ENCODE measurements at places on chromosomes 1 and 21. TPM values are rescaled to one million over a fixed set of nuclear protein-coding genes. Genes with fewer than 3 reads are reported as not detected.
A peak's percentile ranks its signal among the peaks of the same experiment; 100 is the strongest.

The LIN28A gene
- total RNA-seq = not detected

DNA sequence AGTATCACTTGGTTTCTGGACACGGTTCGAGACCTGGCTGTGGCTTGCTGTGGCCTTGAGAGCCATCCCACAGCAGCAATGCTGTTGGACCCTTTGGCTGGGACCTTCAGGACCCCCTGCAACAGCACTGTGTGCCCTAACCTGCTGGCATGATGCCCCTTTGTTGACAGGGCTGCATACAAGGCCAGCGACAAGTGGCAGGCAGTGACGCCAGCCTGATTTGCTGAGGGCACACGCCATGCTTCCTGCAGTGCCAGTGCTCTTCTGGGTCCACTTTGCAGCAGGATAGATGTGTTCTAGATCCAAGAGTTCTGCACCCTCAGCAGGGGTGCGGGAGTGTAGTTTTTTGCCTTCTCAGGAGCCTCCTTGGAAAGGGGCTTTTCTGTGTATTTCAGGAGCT, 32.8 kb downstream of the COQ8A start:
- no peak for DNase-seq

DNA sequence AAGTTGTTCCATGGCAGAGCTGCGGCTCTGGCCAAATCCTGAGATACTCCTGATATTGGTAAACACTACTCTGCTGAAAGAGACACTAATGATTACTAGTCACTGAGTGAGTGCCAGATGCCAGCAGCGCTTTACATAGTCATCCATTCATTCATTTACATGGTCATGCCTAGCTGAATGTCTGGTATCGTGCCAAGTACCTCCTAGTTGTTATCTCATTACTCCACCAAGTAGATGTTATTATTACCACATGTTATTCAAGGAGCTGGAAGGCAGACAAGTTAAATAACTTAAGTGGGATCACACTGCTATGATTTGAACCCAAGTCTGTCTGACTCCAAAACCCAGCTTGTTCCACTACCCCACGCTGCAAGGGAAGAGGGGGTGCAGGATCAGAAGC, 4.7 kb downstream of the OLFML2B start:
- no peak for DNase-seq

The MTX1 gene
- 40.7 TPM for total RNA-seq

The PLPPR5 gene
- not detected for total RNA-seq

The LRRC39 gene
- total RNA-seq = 1.0 TPM

DNA sequence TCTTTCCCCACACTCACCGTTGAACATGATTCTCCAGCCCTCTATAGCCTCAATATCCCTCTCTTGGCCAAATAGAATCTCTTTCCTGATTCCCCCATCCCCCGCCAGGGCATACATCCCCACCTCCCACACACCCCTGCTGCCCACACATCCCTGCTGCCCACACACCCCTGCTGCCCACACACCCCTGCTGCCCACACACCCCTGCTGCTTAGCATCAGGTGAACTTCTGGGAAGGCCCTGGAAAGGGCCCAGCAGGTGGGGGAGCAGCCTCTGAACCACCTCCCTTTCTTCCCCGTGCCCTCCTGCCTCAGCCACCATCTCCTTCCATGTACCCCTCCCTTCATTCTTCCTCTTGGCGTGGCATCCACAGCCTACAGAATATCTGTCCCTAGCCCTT, 15.9 kb upstream of the IFNLR1 start:
- no peak for DNase-seq

DNA sequence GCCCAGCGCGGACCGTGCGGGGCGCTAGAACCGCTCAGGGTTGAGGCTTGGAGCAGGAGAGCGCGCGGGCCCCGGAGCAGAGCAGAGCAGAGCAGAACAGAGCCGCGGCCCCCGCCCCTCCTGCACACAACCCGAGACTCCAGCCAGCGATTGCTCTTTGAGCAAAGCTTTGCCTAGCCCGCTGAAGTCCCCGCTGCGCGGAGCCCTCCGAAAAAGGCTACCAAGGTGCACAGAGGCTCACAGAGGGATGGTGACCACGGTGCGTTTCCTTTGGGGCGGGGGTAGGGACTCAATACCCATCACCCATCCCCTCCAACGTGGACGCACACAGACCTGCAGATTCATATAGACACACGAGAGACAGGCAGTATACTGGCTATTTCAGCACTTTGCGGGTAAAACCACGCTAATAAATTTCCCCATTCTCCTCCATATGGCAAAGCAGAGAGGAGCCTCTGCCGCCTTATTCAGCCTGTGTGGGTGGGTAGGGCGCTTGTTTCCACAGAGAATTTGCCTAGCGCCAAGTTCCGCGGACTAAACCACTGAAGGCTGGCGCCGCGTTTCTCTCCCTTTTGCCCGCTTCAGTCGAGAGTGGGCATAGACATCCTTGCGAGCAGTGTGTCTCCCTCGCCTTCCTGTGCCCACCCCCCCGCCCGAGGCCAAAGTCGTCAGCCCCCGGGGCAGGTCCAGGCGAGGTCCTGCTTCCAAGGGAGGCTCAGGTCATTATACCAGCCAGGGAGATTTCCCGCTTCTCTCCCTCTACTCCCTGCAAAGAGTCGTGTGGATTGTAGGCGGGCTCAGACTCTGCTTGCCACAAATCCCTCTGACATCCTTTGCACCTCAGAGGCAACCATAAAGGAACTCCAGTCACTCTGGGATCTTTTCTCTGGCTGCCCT, 8.5 kb downstream of the HLX start:
- no peak for DNase-seq

GRCh38 chr1:223771814-223772770, 59.8 kb downstream of the CAPN2 start:
- peak; percentile 61 for DNase-seq

DNA sequence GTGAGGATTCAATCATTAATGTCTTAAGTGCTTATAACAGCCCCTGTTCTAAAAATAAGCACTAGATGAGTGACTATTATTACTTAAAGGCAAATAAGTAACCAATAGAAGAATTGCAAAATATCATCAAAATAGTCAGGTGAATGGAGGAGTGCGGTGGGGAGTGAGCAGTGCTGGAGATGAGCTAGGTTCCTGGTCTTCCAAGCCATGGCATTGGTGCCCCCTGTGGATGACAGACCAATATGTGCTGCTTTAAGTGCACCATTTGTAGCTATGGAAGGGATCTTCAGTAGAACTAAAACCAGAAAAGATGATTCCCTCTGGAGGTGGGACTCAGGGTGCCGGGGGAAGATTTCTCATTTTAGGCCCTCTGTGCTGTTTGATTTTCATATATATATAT, 46.1 kb upstream of the SLC30A1 start:
- DNase-seq = no peak

- DNase-seq = no peak
Measured at GRCh38 chr1:154609398-154610380, 1.7 kb upstream of the ADAR start.

DNA sequence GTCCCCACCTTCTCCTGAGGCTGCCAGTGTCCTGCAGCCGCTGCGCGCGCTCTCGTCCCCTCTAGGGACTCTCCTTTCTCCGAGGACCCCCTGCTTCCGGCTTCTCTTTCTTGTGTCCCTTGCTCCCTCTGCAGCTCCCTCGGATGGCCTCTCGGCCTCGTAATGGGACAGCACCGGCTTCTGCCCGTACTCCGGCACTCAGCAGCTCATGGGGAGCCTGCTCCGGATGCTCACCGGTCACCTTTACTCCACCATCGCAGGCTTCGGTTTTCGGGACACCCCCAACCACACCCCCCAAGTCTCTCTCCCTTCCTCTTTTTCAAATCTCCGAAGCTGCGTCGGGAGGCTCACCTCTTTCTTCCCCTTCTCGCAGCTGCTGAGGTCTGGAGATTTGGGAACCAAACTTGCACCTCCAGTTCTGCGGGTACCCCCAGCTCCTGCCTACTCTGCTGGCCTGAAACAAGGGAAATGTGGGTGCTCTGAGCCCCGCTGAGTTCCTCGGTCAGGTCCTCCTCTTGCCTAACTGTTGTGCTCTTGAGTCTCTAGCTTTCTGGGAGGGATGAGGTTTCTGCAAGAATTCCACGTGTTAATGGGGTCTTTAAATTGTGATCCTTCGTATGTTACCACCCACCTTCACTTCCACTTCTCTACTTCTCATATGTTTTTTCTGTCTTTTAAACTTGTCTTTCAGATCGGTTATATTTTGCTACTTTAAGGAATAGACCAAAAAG, 930 bp downstream of the CDC14A start:
- no peak for DNase-seq

- no peak for DNase-seq
Measured at GRCh38 chr21:22225299-22225698, 1227.1 kb downstream of the NCAM2 start.

DNA sequence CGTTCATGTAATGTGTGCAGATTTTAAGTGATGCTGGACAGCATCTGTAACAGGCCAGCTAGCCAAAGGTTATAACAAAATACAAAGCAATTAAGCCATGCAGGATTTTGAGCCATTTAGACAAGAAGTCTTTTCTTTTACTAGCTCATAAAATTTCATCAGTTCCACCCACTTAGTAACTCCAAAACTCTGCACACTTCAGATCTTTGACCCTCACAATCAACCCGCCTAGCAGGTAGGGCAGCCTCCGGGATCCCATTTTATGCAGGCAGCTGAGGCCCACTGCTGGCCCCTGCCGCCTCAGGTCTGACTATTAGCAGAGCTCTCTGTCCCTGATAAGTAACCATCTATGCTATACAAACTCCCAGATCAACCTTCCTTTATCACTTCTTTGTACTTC, 9.2 kb downstream of the LBR start:
- no peak for DNase-seq

DNA sequence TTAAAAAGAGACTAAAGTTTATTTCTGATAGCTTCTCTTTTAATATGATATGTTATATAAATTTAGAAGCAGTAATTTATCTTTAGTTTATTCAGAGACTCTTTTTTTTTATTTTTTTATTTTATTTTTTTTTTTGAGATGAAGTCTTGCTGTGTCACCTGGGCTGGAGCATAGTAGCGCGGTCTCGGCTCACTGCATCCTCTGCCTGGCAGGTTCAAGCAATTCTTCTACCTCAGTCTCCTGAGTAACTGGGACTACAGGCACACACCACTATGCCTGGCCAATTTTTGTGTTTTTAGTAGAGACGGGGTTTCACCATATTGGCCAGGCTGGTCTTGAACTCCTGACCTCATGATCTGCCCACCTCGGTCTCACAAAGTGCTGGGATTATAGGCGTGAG, 89.6 kb downstream of the DISP1 start:
- DNase-seq = no peak

DNA sequence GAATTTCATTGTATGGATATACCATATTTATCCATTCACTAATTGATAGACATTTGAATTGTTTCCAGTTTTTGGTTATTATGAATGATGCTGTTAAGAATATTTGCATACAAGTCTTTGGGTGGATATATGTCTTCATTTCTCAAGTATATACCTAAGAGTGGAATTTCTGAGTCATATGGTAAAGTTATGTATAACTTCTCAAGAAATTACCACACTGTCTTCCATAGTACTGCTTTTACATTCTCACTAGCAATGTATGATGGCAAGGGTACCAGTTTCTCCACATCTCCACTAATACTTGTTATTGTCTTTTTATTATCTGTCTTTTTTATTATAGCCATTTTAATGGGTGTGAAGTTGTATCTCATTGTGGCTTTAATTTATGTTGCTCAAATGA, 74.6 kb upstream of the TENT5C start:
- DNase-seq = no peak

DNA sequence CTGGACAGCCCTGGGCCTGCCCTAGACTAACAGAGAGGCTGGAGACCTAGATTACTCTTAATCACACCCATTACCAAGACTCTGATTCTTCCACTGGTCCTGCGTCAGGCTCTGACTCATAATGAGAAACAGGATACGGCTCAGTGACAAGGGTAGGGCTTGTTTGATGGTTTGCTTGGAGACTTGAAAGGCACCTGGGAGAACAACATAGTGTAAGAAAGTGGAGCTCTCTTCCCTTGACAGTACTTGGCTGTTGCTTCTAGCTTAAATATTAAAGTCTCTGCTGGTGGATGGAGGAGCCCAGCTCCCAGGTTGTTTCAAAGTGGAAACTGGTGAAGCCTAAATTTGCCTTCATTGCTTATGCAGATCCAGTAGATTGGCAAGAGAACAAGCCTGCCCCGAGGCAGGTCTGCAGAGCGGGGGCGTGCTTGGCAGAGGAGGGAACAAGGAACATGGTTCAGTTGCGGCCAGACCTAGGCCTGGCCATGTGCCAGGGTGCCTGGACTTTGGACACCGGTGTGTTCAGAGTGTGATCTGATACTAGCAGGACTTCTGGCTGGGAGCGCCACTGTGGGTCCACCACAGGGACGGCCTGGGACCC, 480.6 kb downstream of the CAMTA1 start:
- no peak for DNase-seq

GRCh38 chr1:99407018-99407417, 142.7 kb downstream of the PLPPR4 start:
- no peak for DNase-seq

The NRDC gene
- 103 TPM for total RNA-seq

GRCh38 chr1:233394860-233395717, 67.6 kb downstream of the MAP3K21 start:
- no peak for DNase-seq

DNA sequence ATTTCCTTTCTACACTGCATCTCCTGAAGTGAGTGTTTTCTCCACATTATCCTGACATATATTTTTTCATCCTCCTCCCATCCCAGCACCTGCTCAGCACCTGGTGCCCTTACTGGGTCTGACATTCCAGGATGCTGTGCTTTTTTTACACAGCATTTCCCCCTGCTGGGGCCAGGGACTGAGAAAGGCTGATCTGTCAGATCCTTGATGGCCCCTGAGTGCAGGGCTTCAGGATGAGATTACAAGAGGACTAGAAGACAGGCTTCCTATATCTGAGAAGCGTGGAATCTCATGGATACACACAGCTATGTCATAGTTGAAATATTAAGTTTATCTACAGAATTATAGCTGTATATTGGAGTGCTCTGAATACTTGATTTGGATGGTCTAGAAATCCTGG, 24.4 kb downstream of the RCAN1 start:
- DNase-seq = no peak

The RGS4 gene
- total RNA-seq = 36.7 TPM

DNA sequence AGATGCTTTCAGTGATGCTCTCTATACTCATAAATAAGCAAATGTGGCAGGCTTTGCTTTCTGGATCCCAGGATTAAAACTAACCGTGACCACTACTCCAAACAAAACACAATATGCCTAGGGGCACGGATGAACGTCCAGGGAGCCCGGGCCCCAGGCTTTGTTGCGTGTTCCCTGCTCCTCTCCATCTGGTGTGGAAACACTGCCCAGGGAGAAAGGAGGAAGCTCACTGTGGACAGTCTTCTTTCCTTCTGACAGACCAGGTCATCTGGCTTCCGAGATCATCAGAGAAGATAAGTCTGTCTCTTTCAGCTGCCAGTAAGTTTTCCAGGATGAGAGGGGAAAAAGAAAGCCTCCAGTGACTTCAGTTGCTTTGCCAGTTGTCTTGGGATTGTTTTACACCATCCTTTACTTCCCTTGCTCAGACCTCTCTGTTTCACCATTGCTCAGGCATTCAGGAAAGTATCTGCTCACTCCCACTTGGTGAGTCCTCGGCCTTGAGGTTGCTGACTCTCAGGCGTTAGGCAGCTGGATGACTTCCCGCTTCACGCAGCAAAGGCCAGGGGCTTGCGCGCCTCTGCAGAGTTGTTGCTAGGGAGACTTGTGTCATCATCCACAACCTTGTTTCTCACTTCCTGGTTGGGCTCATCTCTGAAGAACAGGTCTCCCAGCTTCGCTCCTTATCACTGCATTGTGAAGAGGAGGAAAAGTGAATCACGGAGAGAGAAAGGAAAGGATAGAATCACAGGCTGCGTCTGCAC, 20.6 kb upstream of the PGD start:
- DNase-seq = no peak
